ENCODE measurements at places on chromosomes 13 and 19.
A peak's percentile ranks its signal among the peaks of the same experiment; 100 is the strongest.

- DNase-seq = no peak
Measured at GRCh38 chr13:29534083-29534482, 61.4 kb downstream of the SLC7A1 start.

DNA sequence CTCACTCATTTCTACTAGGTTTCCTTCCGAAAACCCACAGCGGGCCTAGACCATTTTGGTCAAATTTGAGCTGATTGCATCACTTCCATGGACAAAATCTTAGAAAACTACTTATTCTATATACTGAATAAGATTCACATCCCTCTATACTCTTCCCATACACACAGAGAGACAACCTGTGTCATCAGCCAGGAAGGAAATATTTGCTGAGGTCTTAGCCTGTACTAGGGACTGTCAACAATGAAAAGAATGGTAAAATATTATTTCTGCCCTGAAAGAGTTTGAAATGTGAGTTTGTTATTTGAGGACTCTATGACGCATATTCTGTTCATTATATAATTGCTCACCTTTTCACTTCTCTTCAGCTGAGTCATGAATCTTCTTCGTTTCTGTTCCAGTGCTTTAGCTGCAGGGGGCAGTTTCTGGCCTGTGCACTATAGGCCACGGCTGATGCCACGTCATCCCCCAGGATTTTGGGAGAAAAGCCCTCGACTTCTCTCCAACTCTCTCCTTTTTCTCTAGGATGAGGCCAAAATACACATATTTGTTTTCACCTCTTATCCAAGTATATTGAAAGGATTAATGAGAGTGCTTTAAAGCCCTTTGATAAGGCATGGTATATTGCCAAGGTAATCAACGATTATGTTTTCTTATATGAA is 47.7 kb downstream of the GSX1 start:
- DNase-seq = no peak

- no peak for DNase-seq
Measured at GRCh38 chr13:111532111-111532510, 211.7 kb downstream of the TEX29 start.

- no peak for DNase-seq
Measured at GRCh38 chr13:31328549-31329235, 128.9 kb downstream of the B3GLCT start.

GRCh38 chr13:64505336-64505910 is 2724.7 kb downstream of the PCDH9 start:
- DNase-seq = no peak

DNA sequence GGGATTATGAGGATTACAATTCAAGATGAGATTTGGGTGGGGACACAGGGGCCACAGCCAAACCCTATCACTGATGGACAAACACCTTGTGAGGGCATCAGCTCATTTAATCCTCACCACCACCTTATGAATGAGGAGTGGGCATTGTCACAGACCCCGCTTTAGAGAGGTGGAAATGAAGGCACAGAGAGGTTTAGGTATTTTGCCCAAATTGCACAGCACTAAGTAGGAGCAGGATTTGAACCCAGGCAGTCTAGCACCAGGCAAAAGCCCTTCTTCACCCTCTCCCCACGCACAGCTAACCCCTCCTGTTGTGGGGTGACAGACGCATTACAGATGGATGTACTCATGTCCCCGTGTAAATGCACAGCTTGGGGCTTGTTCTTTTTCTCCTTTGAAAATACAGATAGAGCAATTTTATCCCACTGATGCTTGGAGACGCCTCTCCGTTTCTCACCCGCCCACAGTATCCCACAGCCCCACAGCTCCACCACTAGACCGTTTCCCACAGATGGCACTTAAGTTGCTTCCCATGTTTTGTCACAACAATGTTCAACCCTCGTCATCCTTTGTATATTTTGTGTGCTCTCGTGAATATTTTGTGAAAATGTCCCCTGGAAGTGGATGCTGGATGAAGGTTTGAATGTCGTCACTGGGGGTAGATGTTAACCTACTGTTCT is 48.2 kb downstream of the ANKRD10 start:
- DNase-seq = no peak

- no peak for DNase-seq
Measured at GRCh38 chr19:49094505-49095482, 9.5 kb downstream of the SNRNP70 start.

DNA sequence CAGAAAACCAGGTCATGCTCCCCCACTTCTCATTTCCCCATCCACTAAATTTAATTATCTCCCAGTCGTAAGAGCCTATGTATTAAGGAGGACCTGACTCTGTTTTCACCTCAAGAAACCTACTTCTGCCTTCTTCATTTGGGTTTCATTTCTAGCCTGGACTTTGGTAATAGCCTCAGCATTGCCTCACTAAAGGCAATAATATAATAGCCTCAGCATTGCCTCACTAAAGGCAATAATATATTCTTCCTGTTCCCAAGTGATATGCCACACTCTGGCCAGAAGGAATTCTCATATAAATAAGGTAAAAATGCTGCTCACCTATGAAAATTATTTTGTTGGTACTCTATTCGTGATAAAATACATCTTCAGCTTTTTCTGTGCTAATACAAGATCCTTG is 993.9 kb downstream of the EFNB2 start:
- DNase-seq = no peak

GRCh38 chr19:47363758-47364531 is 14.8 kb downstream of the DHX34 start:
- DNase-seq = no peak

DNA sequence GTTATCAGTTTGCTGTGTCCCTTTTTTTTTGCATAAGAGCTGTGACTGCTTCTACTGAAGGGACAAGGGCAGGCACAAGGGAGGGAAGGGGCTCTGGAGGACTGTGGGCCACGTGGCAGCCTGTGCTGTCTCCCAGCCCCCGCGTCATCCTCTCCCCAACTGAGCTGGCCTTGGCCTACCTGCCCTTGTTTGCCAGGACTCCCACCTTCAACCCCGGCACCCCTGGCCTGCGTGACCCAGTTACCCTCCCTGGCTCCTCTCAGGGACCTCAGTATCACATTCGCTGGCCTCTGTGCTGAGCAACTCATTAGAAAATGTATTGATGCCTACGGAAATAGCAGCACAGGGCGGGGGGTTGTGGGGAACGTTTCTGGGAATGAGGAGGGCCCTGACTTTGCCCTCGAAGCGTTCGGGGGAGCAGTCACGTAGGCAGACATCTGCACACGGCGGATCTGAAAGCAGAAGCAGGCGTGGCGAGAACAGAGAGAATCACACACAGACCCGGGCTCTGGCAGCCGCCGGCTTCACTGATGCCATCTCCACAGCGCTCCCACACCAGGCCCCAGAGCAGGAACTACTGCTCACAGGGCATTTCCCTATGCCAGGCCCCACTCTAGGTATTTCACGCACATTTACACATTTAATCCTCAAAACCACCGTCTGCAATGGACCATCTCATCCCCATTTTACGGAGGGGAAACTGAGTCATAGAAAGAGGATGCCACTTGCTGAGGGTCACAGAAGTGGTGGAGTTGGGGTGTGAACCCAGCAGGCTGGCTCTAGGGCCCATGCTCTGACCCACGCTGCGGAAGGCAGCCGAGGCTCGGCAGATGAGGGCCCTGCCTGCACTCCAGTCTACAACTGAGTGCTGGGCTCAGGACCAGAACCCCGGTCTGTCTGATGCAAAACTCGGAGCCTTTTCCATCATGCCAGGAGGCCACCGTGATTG is 5.7 kb upstream of the ATF5 start:
- DNase-seq = no peak

DNA sequence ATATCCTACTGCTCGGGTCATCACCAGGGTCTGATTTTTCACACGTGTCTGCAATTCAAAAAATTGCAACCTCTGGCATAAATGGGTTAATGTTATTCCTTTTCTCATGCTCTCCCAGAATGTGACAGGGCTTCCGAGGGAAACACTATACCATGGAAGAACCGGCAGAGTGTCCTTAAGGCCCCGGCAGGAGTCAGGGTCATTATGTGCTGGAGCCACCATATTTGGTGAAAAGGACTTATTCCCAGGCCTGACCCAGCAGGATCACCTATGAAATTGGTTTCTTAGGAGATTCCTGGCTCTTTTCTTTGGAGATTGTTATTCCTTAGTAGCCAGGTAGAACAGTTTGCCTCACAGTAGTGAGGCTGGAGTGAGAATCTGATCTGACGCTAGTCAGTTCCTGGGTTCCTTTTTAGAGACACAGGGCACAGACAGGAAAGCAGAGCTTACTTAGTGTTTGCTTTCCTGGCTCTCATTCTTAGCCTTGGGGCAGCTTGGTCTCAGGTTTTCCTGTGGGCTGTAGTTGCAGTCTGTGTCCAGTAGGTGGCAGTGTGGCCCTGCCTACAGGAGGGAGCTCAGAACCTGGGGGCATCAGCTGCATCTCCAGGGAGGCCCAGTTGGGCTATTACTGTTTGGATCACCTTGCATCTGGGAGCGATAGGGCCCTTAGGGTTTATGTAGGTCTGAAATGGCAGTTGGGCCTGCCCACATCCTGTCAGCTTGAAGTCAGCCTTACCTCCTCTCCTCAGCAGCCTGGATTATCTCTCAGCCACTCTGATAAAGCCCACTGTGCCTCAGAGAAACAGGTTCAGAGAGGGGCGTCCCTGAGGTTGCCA is 12.4 kb downstream of the SNRNP70 start:
- peak; percentile 40 for DNase-seq

- no peak for DNase-seq
Measured at GRCh38 chr19:10968527-10969135, 7.8 kb downstream of the SMARCA4 start.

DNA sequence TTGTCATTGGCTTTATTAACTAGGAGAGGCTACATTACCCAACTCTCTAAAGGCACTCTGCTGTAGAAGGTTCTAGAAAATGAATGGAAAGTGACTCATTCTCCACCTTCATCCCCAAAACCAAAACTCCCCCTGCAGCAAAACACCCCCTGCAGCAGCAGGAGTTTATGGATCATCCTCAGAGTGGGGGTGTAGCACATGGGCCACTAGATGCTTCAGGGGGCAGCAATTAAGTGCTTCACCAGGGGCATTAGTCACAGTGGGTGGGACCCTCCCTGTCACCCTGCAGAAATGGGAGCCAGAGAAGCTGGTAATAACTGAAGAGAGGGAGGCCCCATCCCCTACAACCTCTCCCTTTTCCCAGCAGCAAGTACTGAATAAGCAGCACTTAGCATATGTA is 64.5 kb upstream of the MED4 start:
- DNase-seq = no peak

- DNase-seq = no peak
Measured at GRCh38 chr19:1355568-1356507, 27.9 kb upstream of the NDUFS7 start.

DNA sequence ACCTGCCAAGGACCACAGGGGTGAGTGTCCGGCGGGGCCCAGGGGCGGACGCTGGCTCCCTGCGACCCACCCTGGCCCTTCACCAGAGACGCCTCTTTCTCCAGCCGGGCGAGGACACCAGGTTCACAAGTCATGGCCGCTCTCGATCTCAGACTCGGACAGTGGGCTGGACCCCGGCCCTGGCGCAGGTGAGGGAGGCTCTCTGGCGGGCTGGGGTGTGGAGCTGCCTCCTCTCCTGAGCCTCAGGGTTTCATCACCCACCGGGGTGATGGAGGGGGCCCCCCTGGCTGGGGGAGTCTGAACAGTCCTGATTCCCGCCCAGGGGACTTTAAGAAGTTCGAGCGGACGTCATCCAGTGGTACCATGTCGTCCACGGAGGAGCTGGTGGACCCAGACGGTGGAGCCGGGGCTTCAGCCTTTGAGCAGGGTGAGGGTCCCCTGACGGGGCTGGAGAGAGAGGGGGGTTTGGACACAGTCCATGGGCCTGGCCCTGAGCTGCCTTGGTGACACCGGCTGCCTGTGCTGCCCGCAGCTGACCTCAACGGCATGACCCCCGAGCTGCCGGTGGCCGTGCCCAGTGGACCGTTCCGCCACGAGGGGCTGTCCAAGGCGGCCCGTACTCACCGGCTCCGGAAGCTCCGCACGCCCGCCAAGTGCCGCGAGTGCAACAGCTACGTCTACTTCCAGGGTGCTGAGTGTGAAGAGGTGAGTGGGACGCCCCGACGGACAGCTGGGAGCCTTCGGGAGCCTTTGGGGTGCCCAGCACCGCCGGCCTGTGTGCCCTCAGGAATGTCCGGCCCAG is 13.6 kb downstream of the ARHGAP45 start:
- no peak for DNase-seq

- no peak for DNase-seq
Measured at GRCh38 chr13:54162069-54162468, 1133.5 kb downstream of the OLFM4 start.

GRCh38 chr13:40540328-40541044 is 126.0 kb downstream of the FOXO1 start:
- DNase-seq = no peak

DNA sequence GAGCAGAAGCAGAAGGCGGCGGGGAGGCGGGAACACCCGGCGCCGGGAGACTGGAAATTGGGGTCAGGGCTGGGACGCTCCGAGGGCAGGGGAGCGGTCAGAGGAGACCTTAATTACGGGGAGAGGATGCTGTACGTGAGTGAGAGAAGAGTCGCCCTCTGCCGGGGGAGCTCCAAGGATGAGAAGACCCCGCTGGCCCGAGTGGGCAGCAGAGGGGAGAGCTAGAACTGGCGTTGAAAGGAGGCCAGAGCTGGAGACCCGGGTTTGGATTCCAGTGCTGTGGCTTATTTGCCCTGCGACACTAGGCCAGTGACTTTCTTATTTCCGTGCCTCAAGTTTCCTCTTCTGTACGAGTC is 536 bp downstream of the FAM32A start:
- no peak for DNase-seq

DNA sequence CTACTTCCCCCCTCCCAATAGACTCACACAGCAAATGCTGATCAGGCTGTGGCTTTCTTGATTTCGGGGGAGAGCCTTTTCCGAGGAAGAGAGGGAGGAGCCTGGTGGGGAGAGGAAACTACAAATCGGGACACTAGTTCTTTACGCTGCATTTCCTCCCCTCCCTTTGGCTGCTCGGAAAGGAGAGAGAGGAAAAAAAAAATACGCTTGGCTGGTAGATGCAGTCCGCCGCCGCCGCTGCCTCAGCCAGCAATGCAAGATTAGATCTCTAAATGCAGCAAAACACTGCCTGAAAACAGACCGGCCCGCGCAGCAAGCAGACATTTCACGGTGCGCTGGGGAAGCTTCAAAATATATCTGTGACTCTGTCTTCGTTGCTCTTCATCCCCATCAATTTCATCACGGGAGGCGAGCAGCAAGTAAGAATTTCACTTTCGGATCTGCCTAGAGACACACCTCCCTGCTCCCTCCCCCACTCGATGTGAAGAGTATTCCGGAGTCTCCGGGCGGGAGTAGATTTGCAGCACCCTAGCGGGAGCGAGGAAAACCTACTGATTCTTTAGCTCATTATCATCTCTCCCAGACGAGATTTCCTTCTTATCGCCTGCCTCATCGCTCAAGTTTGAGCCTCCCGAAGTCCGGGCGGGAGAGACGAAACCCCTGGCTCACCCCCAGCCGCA is at the start of gene PCDH17:
PCDH17 (plus strand) TSS at position 149 of the 680 bp plus-strand sequence. CDS start 803 bp downstream, outside the sequence.
- DNase-seq = no peak

All from stimulated activated CD4-positive, alpha-beta T cell treated with anti-CD3 and anti-CD28 coated beads, TNF-alpha, amount 100 ng/mL, for 48 hours (primary cell).